ENCODE measurements at places on chromosomes 11 and 22.
A peak's percentile ranks its signal among the peaks of the same experiment; 100 is the strongest.

DNA sequence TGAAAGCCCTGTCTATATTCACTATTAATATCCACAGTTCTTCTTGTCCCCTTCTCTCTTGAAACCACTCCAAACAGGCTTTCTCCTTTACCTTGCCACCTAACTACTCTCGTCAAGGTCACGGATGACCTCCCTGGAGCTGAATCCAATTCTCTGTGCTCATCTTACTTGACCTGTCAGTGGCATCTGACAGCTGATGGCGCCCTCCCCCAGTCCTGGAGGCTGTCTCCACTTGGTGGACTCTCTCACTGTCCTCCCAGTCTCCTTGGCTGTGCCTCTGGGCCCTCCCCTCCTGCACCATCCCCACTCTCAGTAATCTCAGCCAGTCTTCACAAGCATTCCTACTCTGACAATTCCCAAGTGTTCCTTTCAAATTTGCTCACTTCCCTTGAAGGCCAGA lies 8.7 kb downstream of the TNKS1BP1 start:
- no peak for DNase-seq

- no peak for DNase-seq
These were observed 1046.6 kb downstream of the TBC1D22A start for GRCh38 chr22:47808886-47809620.

DNA sequence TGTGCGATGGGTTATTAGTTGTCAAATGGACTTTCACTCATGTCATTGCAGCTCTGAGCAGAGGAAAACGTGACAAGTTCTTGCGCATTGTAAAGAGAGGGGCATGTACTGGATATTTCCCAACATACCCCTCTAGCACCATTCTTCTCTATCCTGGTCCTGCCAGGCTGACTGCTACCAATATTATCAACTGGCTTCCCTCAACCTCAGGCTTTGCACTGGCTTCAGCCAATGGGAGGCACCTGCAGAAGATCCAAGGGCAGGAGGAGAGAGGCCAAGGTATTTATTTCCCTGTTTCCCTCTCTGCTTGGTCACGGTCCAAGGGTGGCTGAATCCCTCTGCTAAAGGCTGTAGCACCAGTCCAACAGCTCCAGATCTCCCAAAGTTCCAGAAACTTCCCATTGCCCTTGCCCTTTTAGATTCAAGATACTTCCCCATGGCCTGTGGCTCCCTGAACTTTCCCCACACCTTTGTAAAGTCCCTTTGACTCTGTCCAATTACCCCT lies 175.6 kb upstream of the NECTIN1 start:
- no peak for DNase-seq

- DNase-seq, result no peak
These were observed 5.2 kb downstream of the KCNJ5 start for GRCh38 chr11:128896356-128896755.

GRCh38 chr11:34493468-34493867 lies 20.1 kb downstream of the ELF5 start:
- no peak for DNase-seq

- no peak for DNase-seq
These were observed 130.4 kb downstream of the ADAMTS15 start for GRCh38 chr11:130578738-130579368.

- no peak for DNase-seq
These were observed 66.7 kb downstream of the CEP164 start for GRCh38 chr11:117394221-117394925.

GRCh38 chr11:58674609-58675008 lies 52.1 kb downstream of the CNTF start:
- DNase-seq, result no peak

DNA sequence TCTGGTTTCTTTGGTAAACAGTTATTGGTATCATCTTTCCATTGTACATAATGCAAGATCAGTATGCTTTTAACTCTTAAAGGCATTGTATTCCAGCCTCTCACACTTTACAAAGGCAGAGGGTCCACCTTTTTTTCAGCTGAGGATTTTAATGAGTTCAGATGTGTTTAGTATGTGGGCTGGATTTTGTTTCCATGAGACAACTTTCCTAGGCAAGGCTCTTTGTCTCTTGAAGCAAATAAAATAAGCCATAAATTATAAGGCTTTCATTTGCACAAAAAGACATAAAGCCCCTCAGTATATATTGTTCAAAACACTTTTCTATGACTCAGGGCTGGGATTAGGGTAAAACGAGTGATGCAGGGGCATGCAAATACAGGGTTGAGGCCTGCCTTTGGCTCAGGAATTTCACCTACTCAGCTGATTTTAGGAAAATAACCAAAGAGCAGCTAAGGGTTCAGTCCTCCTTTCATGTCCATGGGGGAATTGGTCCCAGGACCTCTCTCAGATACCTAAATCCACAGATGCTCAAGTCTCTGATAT lies 7.6 kb downstream of the MMP20 start:
- DNase-seq, result no peak

- DNase-seq, result no peak
These were observed 525 bp downstream of the MAPK8IP2 start for GRCh38 chr22:50600967-50601668.

GRCh38 chr11:122670131-122670530 lies 14.6 kb downstream of the UBASH3B start:
- no peak for DNase-seq

DNA sequence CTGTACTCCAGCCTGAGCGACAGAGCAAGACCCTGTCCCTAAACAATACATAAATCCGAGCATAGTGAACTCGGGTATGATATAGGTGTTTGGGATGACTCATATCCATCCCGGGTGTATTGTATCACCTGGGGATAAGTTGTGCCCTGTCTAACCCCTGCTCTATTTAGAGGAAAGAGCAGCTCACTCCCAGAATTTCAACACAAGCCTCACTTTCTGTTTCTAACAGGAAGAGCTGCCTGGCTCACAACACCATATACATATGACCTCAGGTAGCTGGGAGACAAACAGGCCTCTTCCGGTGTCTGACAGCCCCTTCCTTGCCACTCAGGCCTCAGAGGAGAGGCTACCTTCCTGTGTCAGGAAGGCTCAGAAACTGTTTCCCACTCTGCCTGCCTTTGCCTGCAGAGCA lies 9.9 kb upstream of the MICALL1 start:
- DNase-seq, result no peak

DNA sequence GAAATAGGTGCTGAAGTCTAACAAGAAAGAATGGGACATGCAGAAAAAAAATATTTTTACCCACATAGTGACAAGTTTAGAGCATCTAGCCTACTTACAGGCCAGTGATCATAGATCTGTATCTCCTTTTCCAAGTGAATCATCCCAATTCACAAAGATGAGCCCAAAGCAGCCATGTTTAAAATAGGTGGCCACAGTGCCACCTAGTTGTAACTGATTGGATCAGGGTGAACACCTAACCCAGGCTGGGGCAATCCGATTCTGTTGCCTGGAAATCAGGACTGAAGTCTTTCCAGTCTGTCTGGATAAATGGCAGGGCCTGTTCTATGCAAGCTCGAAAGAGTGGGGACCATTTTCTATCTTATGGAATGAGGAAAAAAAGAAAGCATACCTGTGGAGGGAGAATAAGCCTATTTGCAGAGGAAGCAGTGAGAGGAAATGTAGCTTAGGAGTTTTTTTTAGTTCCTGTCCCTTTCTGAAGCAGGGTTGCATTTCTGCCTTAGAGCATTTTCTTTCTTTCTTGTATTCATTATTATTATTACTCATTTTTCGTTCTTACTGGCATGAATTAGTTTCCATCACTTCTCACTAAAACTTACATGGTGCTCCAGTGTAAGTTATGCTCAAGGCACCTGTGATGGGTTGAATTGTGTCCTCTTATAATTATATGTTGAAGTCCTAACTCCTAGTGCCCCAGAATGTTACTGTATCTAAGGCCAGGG lies 113.2 kb upstream of the RAG2 start:
- no peak for DNase-seq

DNA sequence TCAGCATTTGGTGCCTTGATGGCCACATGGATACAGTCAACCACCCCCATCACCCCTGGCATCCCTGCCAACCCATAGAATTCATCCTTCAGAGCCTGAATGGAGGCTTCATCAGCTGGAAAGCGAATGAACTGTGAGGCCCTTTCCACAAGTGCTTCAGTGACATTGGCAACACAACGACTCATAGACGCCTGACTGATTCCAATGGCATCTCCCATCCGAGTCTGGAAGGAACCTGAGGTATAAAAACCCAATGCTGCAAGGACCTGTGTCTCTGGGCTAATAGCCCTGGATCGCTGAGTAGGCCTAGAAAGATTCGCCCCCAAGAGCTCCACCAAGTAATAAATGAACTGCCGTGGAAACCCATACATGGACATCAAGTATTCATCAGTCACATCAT lies 1.3 kb downstream of the HARBI1 start:
- DNase-seq, result no peak

DNA sequence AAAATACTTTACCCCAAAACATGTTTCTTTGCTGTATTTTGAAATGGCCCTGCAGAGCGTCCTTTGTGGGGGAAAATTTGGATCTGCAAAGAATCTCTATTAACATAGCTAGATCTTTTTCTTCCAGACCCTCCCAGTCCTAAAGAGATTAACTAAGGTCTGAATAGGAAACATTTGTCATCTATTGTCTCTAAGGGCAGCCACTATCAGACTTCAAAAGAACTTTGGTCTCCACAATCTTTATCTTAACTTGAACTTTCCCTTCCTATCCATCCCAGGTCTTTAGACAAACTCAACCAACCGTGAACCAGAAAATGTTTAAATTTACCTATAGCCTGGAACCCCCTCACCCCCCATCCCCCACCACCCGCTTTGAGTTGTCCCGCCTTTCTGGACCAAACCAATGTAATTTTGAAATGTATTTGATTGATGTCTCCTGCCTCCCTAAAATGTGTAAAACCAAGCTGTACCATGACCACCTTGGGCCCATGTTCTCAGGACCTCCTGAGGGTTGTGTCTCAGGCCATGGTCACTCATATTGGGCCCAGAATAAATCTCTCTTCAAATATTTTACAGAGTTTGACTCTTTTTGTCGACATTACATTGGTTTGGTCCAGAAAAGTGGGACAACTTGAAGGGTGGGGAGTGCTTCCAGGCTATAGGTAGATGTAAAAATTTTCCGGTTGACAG lies 3.5 kb upstream of the KRTAP5-9 start:
- DNase-seq, result no peak

DNA sequence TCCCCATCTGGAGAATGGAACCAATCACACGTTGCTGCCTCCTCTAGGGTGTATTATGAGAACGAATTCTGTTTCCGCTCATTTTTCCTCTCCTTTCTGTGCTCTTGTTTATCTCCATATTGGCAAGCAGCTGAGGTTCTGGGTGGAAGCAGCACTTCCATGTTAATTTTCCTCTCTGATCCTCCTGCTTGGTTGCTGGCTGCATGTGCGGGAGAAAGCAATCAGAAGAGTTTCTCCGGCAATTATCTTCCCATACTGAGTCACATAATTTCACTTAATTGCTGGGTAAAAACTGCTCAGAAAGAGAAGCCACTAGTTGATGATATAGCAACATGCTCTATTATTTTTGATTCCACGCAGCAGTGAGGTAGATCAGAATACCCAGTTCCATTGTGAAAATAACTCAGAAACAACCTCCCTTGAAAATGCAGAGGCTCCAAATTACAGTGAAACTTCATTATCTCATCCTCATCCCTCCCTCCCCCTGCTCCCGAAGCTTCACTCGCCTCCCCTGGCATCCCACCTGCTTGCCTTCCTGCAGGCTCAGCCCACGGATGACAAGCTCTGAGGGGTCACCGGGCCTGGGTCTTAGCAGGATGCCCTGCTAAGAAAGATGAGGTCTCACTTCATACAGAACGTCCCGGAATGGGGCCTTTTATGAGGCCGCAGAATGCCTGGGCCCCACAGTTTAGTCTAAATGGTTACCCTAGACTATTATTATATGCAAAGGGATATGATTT lies 20.4 kb downstream of the FXYD6 start:
- no peak for DNase-seq

DNA sequence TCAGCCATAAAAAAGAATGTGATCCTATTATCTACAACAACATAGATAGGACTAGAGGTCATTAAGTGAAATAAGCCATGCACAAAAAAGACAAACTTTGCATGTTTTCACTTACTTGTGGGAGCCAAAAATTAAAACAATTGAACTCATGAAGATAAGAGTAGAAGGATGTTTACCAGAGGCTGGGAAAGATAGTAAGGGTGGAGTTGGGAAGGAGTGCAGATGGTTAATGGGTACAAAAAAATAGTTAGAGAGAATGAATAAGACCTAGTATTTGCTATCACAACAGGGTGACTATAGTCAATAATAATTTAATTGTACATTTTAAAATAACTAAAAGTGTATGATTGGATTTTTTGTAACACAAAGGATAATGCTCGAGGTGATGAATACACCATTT lies 27.2 kb upstream of the IL10RA start:
- DNase-seq, result no peak

DNA sequence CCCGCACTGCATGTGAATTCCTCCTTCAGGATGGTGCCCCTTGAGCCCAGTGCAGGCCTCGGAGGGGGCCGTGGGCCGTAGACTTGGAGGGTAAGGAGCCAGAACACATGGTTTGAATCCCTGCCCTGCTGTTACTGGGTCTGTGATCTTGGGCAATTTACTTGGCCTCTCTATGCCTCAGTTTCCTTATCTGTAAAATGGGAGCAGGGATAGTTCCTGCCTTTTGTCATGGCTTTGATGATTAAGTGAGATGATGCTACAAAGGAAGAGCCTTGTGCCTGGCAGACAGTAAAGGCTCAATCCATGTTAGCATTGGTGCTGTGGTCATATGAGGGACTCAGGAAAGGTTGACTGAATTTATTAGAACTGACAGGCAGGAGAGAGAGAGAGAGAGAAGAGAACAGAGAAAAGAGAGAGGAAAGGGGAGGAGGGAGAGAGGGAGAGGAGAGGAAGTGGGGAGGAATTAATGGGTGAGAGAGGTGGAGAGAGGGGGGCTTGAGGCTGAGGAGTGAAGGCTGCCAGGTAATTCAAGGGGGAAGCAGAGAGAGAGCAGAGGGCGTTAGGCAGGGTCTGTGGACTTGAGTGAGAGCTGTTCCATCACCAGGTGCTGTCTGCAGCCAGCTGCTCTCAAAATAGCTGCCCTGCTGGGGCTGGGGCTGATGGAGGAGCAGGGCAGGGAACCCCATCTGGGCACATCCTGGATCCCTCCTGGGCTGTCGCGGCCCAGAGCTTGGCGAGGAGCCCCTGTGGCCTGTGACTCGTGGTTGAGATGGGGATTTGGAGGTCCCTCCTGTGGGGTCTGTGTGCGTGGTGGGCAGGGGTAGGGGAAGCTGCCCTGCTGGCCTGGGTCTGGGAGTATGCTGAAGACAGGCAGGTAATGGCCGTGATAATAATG lies 44.1 kb downstream of the MCM5 start:
- no peak for DNase-seq

- DNase-seq, result no peak
These were observed 8.8 kb downstream of the BMAL1 start for GRCh38 chr11:13286279-13286821.

GRCh38 chr22:32531931-32532819 lies 57.6 kb downstream of the FBXO7 start:
- peak; percentile 82 for DNase-seq

All from WTC11 (cell line).